Globus pallidus (tissue), 1 donor: ENCODE measurements at places on chromosomes 16 and 17.

DNA sequence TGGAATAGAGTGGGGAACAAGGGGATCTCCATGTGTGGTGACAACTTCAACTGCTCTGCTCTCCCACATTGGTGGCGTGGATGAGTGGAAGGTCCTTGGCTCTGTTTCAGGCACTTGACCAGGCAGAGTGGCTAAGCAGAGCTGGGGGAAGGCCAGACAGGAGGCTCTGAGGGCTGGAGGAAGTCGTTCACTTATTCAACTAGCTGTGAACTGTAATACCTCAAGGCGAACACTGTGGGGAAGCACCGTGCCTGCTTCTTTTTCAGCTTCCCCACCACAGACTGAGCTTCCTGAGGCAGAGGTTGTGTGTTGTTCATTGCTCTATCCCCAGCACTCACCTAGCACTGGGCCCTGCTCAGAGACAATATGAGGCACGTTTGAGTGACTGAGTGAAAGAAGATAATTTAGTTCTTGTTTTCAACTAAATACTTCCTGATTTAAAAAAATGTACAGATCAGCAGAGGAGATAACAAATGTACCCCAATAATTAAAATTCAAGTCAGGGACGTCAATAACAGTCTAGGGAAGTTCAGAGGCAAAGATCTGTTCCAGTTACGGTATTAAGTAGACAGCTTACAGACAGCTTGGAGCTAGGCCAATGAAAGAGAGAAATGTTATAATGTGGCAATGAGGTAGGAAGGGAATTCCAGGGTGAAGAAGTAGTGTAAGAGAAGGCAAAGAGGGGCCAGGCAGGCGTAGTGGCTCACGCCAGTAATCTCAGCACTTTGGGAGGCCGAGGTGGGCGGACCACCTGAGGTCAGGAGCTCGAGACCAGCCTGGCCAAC, 34.7 kb downstream of the MYO18A start:
- DNase-seq, result peak; percentile 70

DNA sequence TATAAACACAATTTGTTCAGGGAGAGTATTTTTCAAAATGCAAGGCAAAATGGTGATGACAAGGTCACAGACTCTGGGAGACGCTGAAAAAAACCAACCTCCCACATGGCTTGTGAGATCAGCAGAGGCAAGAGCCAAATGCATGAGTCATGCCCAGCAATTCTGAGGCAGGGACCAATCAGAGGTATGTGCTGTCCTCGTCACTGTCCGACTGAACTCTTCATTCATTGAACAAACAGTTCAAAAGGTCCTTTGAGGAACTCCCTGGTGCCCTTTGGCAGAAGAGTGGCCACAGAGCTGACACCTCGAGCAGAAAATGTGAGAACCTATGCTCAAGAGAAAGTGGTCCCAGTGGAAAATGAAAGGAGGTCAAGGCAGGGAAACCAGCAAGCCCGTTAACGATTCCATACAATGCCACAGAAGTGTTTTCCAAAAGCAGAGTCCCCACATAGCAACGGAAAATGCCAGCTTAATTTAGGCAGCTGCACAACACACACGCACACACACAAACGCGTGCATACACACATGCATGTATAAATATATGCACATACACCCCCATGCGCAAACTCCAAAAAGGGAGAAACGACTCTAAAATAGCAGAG, 50.9 kb downstream of the CDH11 start:
- DNase-seq, result peak; percentile 97

DNA sequence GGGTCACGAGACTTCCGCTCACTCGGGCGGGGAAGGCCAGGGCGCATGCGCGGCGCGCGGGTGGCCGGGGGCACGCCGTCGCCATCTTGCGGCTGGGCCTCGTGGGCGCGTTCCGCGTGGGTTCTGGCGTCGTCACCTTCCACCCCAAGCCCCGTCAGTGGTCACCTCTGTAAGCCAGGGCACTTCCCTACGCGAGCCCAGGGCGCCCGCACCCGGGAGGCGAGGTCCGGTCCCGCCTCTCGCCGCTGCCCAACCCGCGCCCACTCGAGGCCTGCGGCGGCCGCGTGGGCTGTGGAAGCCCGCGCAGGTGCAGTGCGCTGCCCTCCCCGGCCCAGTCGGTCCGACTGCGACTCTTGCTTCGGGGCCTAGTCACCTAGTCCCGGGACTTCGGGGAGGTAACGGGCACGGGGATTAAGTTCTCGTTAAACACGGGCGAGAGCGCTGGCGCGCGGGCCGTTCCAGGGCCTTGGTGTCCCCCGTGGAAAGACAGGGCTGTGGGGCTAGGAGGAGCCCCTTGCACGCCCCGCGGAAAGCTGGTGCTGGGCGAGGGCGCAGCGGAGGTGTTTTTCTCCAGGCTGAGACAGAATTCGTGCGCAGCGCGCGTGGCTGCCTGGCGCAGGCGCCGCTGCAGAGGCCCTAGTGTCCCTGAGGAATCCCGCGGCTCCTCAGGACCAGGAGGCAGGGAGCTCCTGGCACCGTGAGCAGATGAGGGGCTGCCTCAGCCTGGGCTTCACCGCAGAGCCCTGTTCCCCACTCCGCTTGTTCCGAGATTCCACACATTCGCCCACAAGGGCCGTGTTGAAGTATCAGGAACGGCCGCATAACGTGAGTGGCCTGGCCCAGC, 472 bp upstream of the ARHGDIA start:
- peak; percentile 86 for DNase-seq

DNA sequence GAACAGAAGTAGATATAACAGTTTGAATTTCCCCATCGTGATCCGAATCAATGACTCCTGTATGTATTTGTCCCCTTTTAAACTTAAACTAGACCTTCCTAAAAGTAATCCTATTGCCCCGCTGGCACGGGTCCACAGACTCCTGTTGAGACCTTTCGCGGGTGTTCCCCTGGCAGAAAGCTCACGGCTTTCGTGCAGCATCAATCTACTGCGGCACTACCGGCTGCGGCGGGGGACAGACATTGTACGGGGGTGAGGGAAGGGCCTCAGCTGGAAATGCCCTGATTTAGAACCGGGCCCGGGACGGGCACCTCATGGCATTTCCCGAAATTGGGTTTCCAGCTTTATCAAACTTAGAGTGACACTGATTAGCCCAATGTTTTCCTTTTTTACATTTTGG, 14.6 kb downstream of the IL32 start:
- no peak for DNase-seq

- DNase-seq, result no peak
These were observed 102.7 kb downstream of the SDK2 start for GRCh38 chr17:73541561-73541981.

GRCh38 chr16:17067882-17068281, 402.9 kb downstream of the XYLT1 start:
- DNase-seq, result no peak

DNA sequence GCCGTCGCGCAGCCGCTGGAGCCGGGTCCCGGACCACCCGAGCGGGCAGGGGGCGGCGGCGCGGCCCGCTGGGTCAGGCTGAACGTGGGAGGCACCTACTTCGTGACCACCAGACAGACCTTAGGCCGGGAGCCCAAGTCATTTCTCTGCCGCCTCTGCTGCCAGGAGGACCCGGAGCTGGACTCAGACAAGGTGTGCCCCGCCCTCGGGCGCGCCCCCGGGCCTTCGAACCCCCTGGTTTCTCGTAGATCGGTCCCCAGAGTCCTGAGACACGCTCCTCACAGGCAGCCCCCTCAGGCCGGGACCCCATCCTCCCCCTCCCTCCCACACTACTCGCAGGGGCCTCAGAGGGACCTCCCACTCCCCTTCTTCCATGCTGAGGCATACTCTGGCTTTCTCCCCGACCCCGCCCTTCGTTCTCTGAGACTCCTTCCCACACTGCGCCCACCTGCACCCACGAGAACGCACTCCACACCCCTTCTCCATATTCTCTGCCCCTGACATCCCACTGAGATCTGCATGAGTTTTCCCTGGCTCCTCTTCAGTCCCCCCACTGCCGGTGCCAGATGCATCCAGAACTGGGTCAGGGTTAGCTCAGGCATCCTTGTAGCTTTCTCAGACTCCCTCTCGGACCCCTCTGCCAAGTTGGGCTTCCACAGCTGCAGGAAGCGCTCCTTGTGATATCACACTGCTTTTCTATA, 523 bp downstream of the KCTD2 start:
- DNase-seq, result peak; percentile 24

DNA sequence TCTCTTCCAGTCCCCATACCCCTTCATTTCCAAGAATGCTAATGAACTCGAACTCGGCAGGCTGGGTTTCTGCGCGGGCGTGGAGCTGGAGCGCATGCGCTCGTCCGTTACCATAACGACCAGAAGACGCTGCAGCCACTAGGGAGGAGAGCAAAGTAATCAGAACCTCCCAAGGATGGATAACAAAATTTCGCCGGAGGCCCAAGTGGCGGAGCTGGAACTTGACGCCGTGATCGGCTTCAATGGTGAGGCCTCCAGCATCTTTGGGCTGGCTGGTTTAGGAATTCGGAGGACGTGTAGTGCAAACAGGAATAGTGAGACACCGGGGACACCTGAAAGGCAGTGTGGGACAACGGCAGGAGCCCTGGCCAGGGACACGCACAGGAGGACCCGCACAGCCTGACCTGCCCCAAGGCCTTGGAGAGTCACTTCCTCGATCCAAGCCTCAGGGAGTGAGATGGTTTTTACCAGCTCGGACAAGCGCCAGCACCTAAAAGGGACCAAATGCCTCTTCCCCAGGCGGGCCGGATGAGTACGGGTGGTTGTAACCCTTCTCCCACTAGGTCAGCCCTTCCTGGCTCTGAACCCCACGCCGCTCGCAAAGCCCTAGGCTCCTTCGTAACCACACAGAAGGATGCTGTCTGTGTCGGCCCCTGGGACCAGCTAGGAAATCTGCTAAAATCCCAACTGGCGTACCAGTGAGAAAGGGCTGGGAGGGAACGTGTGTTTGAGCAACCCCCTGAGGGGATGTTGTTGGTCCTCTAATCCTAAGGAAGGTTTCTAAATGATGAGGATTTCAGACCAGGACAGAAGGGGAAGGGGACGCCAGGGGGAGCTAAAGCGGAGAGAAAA, at the start of gene CFAP52:
TSS of gene CFAP52 (plus strand) at position 122 of the 852 bp plus-strand sequence. CDS start at position 176, 54 bp downstream.
- DNase-seq, result peak; percentile 77

DNA sequence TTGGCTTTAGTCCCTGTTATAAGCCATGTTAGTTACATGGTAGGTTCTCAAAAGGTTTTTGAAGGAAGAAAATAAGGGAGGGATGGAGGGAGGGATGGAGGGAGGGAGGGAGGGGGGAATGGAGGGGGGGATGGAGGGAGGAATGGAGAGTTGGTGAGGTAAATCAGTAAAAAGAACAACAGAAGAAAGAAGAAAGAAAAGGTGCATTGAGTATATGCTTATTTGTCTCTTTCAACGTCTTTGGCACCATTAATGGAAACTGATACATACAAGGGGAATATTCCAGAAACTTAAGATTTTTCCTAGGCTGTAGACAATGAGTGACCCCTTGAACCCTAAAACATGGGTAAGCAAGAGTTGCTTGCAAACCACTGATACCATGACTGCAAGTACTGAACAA, 1056.3 kb downstream of the CDH11 start:
- DNase-seq, result no peak

GRCh38 chr17:49820773-49821172, 27.1 kb downstream of the TAC4 start:
- no peak for DNase-seq

GRCh38 chr17:39556423-39556822, 51.3 kb downstream of the NEUROD2 start:
- DNase-seq, result no peak

GRCh38 chr16:87874639-87875427, 5.5 kb upstream of the SLC7A5 start:
- DNase-seq, result no peak

DNA sequence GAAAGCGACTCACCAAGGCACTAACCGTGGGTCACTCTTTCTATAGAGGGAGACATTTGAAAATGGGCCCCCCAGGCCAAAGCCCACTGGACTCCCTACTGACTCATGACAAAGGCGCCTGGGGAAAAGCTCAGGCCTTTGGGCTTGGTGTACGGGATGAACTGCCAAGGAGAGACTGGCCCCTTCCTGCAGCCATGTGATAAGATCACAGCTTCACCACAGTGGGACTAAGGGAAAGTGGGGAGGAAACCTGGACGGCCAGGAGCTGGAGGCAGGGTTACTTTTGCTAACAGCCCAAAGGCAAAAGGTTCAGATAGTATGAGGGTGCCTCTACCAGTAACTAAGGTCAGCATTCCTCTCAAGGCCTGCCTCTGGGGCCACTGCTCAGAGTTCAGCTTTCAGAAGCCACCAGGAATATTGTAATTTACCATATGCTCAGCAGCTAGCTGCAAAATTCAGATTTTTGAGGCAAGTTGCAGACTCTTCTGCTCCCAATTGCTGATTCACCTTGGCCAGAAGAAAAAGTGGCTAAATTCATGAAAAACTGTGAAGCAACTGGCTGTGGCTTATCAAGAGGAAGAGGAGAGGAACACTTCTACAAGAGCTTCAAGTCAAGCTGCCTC, 37.1 kb upstream of the SLC25A19 start:
- DNase-seq, result no peak

- DNase-seq, result peak; percentile 3
These were observed 47.1 kb downstream of the SPACA3 start for GRCh38 chr17:33038740-33039139.

DNA sequence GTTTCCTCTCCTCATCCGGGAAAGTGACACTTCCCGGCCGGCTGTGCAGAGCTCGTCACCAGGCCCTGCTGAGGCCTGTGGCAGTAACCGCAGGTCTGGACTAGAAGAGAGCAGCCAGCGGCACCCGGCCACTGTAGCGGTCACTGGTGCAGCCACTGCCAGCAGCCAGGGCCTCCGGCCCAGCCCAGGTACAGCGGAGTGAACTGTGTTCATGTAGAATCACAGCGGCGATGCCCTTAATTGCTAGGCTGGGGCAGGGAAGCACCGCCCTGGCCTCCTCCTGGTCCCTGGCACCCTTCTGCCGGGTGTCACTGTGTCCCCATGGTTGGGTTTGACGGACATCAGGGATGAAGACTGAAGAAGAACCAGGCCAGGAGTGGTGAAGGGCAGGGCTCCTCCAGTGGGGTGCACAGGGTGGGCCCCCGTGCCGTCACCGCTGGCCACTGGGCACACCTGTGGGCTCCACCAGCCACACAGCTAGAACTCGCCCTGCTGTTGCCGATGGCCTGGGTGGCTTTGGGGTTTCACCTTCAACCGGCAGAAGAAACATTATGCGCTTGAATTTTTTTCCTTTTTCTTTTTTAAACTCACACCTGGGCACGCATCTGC, 165.2 kb upstream of the CHMP6 start:
- DNase-seq, result no peak

DNA sequence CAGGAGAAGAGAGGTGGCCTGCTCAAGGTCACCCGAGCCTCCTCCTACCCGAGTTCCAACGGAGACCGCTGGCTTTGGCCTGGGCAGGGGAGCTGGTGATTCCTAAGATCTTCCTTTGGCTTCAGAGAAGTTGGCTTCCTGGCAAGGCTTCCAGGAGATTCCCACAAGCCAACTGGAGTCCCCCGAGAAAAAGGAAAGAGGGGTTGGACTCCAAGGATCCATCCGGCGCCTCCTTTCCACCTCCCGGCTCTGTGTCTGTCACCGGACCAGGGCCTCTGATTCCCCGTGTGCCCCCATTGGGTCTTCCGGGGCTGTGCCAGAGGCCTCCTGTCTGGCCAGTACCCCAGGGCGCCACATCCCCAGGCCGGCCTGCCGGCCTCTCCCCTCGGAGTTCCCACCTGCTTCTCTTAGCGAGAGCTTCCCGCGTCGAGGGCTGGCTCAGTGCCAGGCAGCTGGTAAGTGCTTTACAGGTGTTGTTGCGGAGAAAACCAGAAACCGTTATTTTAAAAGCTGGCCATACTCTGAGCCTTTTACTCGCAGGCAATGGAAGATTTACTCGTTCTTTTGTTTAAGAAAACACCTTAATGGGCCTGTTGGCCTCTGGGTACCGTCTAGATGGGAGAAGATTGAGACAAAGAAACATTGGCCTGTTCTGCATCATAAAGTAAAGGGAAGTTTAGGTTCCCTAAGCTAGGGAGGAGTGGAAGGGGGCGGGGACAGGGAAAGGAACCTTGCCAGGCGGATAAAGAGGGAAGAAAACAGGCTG, 258.4 kb upstream of the SDK2 start:
- DNase-seq, result no peak
